ENCODE measurements at places on chromosomes 13 and 19. TPM values are rescaled to one million over a fixed set of nuclear protein-coding genes. Genes with fewer than 3 reads are reported as not detected.
A peak's percentile ranks its signal among the peaks of the same experiment; 100 is the strongest.

DNA sequence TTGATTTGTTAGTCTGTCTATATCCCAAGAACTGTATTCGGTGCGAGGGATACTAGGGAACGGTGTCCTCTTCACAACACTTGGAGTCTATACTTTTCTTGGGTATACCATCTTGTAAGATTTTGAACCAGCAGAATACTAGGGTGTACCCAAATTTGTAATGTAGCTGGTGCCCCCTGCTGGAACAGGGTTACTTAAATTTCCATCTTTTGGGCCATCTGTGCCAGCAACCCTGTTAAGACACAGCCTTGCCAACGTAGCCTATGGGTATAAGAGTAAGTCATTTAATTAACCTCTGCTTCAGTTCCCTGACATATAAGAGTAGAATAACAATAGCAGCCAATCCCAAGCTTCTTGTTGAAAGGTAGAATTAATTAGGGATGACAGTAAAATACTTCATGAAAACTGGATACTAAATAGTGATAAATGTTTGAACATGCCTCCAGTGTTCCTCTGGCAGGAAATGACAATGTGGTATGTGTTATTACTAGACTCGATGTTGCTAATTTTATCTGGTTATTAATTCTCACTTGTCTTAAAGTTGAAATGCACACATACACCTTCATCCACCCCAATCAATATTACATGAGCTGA is 607.6 kb downstream of the FGF9 start:
- no peaks in the 10 kb centered on the region for H3K27me3 ChIP-seq
- no peaks in the 10 kb centered on the region for H3K4me1 ChIP-seq
- DNase-seq, result peak; percentile 65
- no peaks in the 10 kb centered on the region for H3K36me3 ChIP-seq
- no peak overlapping the region for H3K4me3 ChIP-seq

DNA sequence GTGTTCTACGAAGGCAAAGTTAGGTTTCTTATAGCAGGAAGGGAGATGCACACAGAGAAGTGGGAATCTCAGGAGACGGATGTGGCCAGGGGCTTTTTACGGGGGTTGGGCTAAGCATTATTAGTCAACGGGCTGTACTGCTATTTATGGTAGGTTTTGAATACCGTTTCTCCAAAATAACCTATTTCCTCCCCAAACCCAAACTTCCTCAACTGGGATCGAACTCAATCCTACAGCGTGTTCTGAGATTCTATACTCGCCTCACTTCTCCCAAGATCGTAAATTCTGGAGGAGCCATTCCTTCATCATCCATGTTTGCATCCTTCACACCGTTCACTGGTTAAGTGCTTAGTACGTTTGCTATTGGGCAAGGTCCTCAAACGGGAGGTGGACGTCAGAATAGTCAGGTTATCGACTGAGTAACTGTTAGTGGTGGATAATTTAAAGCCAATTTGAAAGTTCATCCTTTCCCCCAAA is 1.2 kb upstream of the TRIM13 start:
- H3K36me3 ChIP-seq, result peaks cover 26% of the 10 kb centered on the region
- peak overlapping the region; percentile 77 for H3K4me3 ChIP-seq
- H3K27me3 ChIP-seq, result no peaks in the 10 kb centered on the region
- no peak for DNase-seq

DNA sequence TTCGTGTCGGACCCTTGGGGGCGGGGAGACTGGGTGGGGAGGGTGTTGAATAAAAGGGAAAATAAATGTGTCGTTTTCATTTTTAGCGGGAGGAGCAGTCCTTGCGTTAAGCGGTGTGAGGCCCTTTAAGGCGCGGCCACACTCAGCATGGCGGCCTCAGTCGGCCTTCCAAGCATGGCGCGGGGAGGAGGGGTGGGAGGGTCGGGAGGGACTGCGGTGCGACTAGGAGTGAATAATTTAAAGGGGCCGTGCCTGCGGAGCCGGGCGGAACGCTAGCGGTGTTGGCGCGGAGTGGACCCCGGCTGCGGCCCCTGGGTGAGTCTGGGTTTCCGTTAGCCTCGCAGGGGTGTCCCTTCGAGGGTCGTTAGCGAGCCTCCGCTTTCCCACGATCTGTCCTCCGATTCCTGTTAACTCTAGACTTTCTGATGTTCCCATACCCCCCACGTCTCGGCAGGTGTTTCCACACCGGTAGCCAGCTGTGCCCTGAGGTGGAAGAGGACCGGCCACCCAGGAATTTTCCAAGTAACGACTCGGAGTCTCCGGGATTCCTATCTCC is 1.5 kb upstream of the PNPLA6 start:
- H3K27ac ChIP-seq, result peak overlapping the region; percentile 79
- H3K36me3 ChIP-seq, result peaks cover 4% of the 10 kb centered on the region
- no peaks in the 10 kb centered on the region for H3K27me3 ChIP-seq
- DNase-seq, result peak; percentile 84
- H3K4me3 ChIP-seq, result peak overlapping the region; percentile 93
- H3K4me1 ChIP-seq, result peaks cover 40% of the 10 kb centered on the region

DNA sequence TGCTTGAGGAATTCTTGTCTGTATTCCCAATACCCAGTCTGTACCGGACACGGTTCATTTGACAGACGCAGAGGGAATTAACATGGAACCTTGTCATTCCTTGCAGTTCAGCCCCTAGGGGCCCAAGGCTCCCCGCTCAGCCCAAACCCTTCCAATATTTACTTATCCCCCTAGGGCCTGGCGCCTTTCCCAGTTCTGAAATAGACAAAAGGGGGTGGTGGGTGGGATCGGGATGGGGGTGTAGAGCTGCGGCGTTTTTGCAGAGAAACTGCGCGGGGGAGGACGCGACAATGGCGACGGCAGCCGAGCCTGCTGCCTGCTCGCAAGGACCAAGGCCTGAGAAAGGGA is 583 bp downstream of the AKAP8L start:
- peak overlapping the region; percentile 83 for H3K27ac ChIP-seq
- no peaks in the 10 kb centered on the region for H3K27me3 ChIP-seq
- peak overlapping the region; percentile 94 for H3K4me3 ChIP-seq
- peaks cover 45% of the 10 kb centered on the region for H3K4me1 ChIP-seq

GRCh38 chr19:44626048-44626624 is 12.8 kb downstream of the IGSF23 start:
- H3K27me3 ChIP-seq, result peaks cover 4% of the 10 kb centered on the region
- H3K36me3 ChIP-seq, result no peaks in the 10 kb centered on the region
- H3K4me3 ChIP-seq, result no peak overlapping the region

- peaks cover 49% of the 10 kb centered on the region for H3K4me1 ChIP-seq
- no peak overlapping the region for H3K27ac ChIP-seq
- H3K27me3 ChIP-seq, result no peaks in the 10 kb centered on the region
- no peak overlapping the region for H3K4me3 ChIP-seq
- no peak for DNase-seq
Measured at GRCh38 chr13:114035583-114036531, 62.0 kb upstream of the C13orf46 start.

DNA sequence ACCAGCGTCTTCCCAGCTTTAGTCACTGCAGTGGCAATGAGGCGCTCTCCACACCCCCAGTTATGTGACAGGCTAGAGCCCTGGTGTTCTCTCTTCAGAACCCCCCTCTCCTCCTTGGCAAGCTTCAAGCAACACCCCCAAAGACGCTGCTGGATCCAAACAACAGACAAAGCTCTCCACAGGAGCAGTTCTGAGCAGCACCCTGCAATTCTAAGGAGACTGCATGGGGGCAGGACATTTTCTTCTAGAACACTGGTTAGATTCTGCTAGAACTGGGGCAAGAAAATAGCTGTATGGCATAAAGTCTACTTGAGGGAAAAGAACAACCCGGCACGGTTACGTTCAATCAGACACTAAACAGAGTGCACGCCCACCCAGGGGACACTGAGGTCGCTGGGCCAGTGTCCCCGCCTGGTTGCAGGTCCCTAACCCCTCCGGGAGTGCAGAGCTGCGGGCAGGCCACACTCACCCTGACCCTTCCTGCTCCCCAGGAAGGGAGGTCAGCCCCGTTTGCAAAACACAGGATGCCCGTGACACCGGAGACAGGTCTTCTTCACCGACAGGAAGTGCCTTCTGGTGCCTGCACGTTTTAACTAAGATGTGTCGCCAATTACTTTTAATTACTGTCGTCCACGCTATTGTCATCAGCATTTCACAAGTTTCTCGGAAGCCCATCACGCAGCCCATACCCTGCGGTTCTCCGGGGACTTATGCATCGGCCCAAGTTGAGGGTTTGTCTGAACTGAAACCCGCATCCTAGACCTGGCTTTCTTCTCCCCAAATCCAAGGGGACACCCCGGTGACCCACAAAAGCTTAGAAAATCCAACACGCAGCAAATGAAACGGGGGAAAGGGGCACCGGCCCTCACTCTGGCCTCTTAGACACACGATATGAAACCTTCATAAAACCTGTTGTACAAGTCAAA is 943 bp downstream of the GJB6 start:
- DNase-seq, result peak; percentile 7
- H3K4me1 ChIP-seq, result peaks cover 21% of the 10 kb centered on the region
- peak overlapping the region; percentile 55 for H3K4me3 ChIP-seq
- peaks cover 11% of the 10 kb centered on the region for H3K27me3 ChIP-seq

DNA sequence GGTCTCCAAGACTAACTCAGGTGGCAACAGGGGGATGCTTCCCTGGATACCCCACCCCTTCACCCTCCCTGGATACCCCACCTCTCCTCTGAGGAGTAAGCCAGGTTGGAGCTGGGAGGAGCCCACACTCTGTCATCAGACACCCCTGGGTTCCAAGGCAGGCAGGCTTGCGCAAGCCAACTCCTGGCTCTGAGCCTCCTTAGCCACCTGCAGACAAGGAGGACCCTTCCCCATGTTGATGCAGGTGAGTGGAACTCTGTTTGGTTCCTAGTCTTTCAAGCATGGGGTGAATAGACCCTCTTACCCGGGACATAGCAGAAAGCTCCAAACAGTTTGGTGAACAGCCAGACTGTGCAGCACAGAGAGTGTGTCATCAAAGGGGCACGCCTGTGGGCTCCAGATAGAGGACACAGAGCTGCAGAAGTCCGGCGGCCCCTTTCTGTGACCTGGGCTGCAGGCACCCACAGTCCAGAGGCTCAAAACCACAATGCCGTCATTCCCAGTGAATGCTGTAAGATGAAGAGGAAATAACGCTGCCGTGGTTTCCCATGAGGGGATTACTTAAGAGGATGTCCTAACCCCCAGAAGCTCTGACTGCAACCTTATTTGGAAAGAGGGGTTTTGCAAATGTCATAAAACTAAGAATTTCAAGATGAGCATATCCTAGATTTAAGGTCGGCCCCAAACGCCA is 12.1 kb upstream of the HAS1 start:
- no peak overlapping the region for H3K27ac ChIP-seq
- H3K36me3 ChIP-seq, result no peaks in the 10 kb centered on the region
- DNase-seq, result peak; percentile 77
- no peak overlapping the region for H3K4me3 ChIP-seq
- no peaks in the 10 kb centered on the region for H3K4me1 ChIP-seq
- peaks cover 15% of the 10 kb centered on the region for H3K27me3 ChIP-seq

- H3K36me3 ChIP-seq, result no peaks in the 10 kb centered on the region
- no peak overlapping the region for H3K27ac ChIP-seq
- no peak for DNase-seq
- H3K4me3 ChIP-seq, result no peak overlapping the region
Measured at GRCh38 chr13:27300941-27301586, 30.4 kb downstream of the RASL11A start.

DNA sequence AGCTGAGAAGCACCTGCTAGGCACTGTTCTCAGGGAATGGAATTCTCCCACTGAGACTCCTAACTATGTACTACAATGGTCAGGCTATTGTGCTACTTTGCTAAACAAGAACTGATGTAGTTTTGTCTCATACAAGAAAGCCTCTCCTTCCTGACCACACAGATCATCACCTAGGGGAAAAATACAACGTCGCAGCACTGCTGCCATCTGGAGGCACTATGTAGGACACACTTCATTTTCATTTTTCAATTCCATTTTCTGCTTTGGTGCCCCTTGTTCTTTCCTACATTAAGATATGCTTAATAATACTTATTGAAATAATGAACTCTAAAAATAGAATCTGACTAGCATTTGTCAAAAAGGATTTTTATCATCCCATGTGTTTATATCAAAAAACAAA is 21.1 kb downstream of the PROSER1 start:
- no peak for DNase-seq
- H3K36me3 ChIP-seq, result peaks cover 73% of the 10 kb centered on the region
- no peak overlapping the region for H3K27ac ChIP-seq
- H3K4me3 ChIP-seq, result no peak overlapping the region

- no peak overlapping the region for H3K27ac ChIP-seq
- no peaks in the 10 kb centered on the region for H3K27me3 ChIP-seq
- peak overlapping the region; percentile 33 for H3K4me3 ChIP-seq
- peaks cover 39% of the 10 kb centered on the region for H3K4me1 ChIP-seq
Measured at GRCh38 chr13:113186061-113186900, 22.2 kb downstream of the PCID2 start.

- no peak for DNase-seq
- H3K27me3 ChIP-seq, result peaks cover 28% of the 10 kb centered on the region
- H3K27ac ChIP-seq, result no peak overlapping the region
- H3K36me3 ChIP-seq, result no peaks in the 10 kb centered on the region
Measured at GRCh38 chr19:42068756-42069571, 1.0 kb downstream of the GRIK5 start.

GRCh38 chr19:23867895-23868294 is 46.8 kb upstream of the ZNF726 start:
- H3K4me1 ChIP-seq, result no peaks in the 10 kb centered on the region
- H3K27ac ChIP-seq, result no peak overlapping the region
- no peak for DNase-seq
- H3K27me3 ChIP-seq, result no peaks in the 10 kb centered on the region
- H3K36me3 ChIP-seq, result no peaks in the 10 kb centered on the region

- no peak overlapping the region for H3K4me3 ChIP-seq
- H3K4me1 ChIP-seq, result peaks cover 14% of the 10 kb centered on the region
- peaks cover 57% of the 10 kb centered on the region for H3K36me3 ChIP-seq
- H3K27ac ChIP-seq, result no peak overlapping the region
Measured at GRCh38 chr19:18070181-18070580, 16.6 kb downstream of the IL12RB1 start.

GRCh38 chr13:51240178-51240577 is 18.0 kb downstream of the FAM124A start:
- no peak overlapping the region for H3K27ac ChIP-seq
- no peaks in the 10 kb centered on the region for H3K27me3 ChIP-seq
- no peaks in the 10 kb centered on the region for H3K4me1 ChIP-seq
- H3K36me3 ChIP-seq, result no peaks in the 10 kb centered on the region

CRYL1 gene
- 7.9 TPM for total RNA-seq

CEACAM7 gene
- not detected for total RNA-seq

SHD gene
- 0.64 TPM for total RNA-seq

CARS2 gene
- total RNA-seq, result 50.2 TPM

ERICH6B gene
- total RNA-seq, result not detected

UBE2L5 gene
- total RNA-seq, result 0.11 TPM

MEF2B gene
- 3.0 TPM for total RNA-seq

Measured in CD4-positive, alpha-beta T cell (primary cell).